Lung (tissue), 17 donors: ENCODE measurements at places on chromosomes 16 and 17. TPM values are rescaled to one million over a fixed set of nuclear protein-coding genes. Genes with fewer than 3 reads are reported as not detected.

DNA sequence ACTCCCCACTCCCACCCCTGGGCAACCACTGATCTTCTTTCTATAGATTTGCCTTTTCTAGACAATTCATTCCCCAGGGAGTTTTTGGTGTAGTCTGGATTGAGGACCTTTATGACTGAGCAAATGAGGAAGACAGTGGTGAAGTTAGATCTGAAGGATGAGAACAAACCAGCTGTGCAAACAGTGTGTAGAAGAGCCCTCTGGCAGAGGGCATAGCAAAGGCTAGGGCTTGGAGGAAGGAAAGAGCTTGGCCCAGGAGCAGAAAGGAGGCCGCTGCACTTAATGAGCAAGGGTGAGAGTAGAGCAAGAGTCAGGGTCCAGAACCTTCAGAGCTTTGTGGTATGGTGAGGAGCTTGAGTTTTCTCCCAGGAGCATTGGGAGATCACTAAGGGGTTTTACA lies 352.7 kb downstream of the CA10 start:
- no peaks in the 10 kb centered on the region for H3K4me1 ChIP-seq
- DNase-seq = no peak
- no peak overlapping the region for H3K4me3 ChIP-seq
- H3K36me3 ChIP-seq = no peaks in the 10 kb centered on the region

The FAM20A gene
- 69.7 TPM for total RNA-seq

DNA sequence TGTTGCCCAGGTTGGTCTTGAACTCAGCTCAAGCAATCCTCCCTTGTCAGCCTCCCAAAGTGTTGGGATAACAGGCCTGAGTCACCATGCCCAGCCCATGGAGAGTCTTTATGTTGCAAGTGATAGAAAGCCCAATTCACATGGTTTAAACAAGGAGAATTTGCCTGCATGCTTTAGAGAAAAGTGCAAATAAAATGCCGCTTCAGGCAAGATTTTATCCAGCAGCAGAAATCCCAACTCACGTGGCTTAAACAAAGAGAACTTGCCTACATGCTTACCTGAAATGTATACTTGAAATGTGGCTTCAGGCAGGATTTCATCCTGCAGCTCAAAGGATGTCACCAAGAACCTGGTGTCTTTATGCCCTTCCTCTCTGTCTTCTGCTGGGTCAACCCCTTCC lies 28.8 kb upstream of the XYLT2 start:
- no peaks in the 10 kb centered on the region for H3K27me3 ChIP-seq
- no peak overlapping the region for H3K27ac ChIP-seq
- H3K36me3 ChIP-seq = no peaks in the 10 kb centered on the region
- H3K4me3 ChIP-seq = no peak overlapping the region
- no peak for DNase-seq

DNA sequence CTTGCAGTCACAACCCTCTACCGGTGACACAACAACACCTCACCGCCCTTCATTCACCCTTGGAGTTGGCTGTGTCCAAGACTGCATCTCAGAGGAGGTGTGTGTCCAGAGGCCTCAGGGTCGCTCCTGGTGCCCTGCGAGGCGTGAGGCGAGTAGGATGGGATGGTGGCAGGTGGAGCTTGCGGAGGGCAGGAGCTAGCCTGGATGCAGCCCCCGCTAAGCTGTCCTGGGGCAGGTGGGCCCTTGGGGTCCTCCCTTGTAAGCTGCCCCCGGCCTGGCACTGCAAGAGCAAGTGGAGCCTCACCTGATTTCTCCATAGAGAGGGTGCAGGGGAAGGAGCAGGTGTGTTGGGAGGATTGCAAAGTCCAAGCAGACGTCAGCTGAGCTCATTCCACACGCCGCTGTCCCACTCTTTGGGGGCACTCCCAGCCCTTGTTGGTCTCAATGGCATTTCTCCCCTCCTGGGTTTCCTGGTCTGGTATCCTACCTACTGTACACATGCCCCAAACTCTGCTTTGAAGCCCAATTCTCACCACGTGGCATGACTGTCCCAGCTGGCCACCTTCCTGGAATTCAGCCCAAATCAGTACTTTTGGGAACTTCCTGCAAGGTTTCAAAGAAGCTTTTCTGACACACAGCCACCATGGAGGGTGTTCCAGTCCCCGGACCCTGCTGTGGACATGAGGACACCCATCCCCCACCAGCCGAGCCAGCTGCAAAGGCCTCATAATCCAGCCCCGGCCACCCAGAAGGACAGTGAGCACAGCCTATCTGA lies 18.1 kb upstream of the ICAM2 start:
- no peak overlapping the region for H3K4me3 ChIP-seq
- no peak for DNase-seq
- H3K27ac ChIP-seq = no peak overlapping the region
- no peaks in the 10 kb centered on the region for H3K4me1 ChIP-seq
- H3K27me3 ChIP-seq = no peaks in the 10 kb centered on the region

DNA sequence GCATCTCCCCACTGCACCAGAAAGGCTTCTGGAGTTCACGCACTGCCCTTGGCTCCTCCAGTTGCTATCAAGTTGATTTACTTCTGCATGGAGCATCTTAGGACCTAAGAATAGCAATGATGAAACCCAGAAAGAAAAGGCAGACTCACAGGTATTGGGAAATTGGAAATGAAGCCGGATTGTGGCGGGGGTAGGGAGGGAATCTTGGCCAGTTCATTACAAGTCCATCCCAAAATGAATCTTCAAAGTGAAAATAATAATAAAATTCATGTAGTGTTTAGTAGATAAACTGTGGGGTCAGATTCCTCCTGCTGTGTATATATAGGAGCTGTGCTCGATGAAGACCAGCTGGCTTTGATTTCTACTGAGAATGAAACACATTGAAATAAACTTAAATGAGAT lies 33.7 kb downstream of the TEKT3 start:
- H3K4me3 ChIP-seq = no peak overlapping the region
- peaks cover 2% of the 10 kb centered on the region for H3K4me1 ChIP-seq
- no peaks in the 10 kb centered on the region for H3K27me3 ChIP-seq
- no peak overlapping the region for H3K27ac ChIP-seq
- peak; percentile 89 for DNase-seq

DNA sequence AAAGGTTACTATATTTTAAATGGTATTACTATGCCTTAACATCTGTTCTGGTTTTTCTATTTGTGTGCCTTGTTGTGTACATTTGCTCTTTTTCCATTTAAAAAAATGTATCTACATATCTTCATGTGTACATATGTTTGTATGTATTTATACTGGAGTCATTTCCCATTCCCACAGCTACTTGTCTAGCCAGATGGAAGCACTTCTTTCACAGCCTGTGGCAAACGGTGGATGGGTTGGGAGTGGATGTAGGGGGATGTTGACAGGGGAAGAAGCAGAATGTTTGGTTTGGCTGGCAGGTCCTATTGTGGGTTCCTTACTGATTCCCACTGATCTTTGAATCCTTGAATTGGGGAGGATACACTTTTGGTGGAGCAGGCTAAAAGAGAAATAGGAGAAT lies 93.6 kb upstream of the CNTNAP4 start:
- H3K36me3 ChIP-seq = no peaks in the 10 kb centered on the region
- no peak overlapping the region for H3K27ac ChIP-seq
- H3K4me1 ChIP-seq = no peaks in the 10 kb centered on the region
- H3K27me3 ChIP-seq = no peaks in the 10 kb centered on the region
- no peak for DNase-seq
- H3K4me3 ChIP-seq = no peak overlapping the region

The RABEP1 gene
- 38.2 TPM for total RNA-seq
